Heart left ventricle (tissue), 16 donors: ENCODE measurements at places on chromosomes 1 and 21.
A peak's percentile ranks its signal among the peaks of the same experiment; 100 is the strongest.

- no peak for DNase-seq
Measured at GRCh38 chr21:45175326-45176095, 101.1 kb downstream of the ADARB1 start.

DNA sequence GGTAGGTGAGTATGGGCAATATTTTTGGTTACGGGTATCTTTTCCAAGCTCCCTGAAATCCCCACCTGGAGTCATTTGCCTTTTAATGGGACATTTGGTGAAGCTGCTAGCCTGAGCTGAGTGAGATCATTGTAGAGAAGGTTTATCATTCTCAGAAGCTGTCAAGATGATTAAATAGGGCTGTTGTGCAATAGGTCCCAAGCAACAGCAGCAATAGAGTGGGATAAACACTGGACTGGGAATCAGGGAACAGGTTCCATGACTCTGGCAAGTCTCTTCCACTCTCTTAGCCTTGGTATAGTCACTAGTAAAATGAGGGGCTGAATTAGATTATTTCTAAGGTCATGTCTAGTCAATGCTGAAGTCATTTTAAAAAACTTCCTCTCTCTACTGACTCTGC, 30.3 kb upstream of the FAM78B start:
- DNase-seq: no peak

GRCh38 chr1:247274605-247275256, 18.9 kb downstream of the VN1R5 start:
- no peak for DNase-seq

GRCh38 chr1:179177615-179178014, 51.9 kb downstream of the ABL2 start:
- DNase-seq: no peak

DNA sequence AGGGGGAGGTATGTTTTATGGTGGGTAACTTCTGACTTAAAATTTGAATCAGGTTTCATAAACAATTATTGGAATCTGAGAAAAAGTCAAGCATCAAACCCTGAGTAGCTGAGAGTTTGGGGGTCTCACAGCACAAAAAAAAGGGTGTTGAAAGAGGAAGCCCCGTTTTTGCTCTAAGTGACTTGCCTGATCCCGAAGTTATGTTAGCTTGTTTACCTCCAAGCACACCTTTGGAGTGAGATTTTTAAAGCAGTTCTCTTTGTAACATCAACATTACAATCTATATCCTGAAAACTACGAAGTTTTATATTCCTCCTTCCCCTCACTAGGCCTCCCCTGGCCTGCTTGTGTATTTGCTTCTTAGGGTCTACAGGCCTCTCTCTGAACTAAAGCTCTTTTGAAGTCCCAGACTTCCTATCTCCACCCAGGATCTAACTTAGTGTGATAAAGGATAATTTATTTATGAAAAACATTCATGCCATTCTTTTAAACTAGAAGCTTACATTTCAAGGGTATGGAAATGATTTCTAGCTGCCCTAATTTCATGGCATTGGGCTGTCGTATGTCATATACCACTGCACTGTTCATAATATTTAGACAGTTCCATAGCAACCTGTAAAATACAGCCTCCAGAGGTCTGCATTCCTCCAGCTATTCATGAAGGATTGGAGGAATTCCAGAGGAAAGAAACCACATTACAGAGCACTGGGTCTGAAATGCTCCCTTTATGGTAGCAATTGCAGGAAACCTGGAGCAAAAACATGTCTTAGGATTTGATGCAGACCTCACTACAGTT, 36.1 kb upstream of the RGS1 start:
- no peak for DNase-seq

DNA sequence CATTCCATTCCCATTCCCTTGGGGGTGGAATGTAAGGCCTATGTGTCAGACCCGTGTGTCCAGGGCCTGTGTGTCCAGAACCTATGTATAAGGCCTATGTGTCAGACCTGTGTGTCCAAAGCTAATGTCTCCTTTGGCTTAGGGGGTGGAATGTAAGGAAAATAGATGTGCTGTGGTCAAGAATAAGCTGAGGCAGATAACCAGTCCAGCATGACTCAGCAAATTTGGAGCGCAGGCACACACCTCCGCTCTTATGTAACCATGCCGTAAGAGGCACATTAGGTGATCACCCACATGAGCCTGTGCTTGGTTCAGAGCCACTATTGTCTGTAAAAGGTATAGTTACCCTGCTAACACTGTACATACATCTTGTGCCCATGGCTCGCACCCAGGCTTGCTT, 150.8 kb upstream of the SGIP1 start:
- no peak for DNase-seq

DNA sequence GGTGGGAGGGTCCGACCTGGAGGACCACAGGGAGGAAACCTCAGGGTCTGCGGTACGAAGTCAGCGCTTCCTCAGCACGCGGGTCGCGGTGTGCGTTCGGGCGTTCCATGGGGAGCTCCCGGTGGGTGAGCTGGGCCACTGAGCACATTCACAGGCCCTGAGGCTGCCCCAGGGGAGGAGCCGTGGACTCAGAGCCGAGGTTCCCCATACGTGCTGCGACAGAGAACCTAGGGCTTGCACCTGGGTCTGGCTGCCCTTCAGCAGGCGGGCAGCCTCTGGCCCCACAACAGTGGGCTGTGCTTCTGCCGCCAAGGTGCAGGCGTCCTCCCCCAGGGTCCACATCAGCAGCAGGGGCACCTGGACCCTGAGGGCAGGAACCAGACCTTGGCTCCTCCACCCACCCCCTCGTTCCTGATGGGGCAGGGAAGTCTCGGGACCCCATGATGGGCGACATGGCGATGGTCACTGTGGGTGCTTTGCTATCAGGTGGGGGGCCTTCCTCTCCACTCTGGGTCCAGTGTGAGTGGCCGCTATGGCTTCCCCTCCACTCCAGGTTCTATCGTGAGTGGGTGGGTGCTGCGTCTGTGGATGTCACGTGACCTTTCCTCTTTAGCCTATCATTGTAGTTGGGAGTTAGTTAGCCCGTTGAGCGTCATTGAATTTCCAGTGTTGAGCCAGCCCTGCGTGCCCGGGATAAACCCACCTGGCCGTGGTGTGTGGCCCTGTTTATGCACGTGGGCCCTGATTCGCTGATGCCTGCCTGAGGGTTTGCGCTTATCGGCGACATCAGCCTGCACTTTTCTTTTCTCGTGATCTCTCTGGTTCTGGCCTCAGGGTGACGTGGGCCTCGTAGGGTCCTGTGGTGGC, 27.9 kb downstream of the FTCD start:
- DNase-seq: peak; percentile 60

GRCh38 chr1:241186716-241187115, 170.3 kb downstream of the RGS7 start:
- DNase-seq: no peak
